NCI-H446 (cell line): ENCODE measurements at places on chromosomes 4 and X.
A peak's percentile ranks its signal among the peaks of the same experiment; 100 is the strongest.

GRCh38 chr4:20813700-20814099 lies 113.4 kb downstream of the PACRGL start:
- DNase-seq, result no peak

GRCh38 chr4:168321006-168321405 lies 2.5 kb upstream of the DDX60 start:
- DNase-seq, result no peak

GRCh38 chrX:107718156-107718621 lies 57.4 kb downstream of the TSC22D3 start:
- peak; percentile 37 for DNase-seq

DNA sequence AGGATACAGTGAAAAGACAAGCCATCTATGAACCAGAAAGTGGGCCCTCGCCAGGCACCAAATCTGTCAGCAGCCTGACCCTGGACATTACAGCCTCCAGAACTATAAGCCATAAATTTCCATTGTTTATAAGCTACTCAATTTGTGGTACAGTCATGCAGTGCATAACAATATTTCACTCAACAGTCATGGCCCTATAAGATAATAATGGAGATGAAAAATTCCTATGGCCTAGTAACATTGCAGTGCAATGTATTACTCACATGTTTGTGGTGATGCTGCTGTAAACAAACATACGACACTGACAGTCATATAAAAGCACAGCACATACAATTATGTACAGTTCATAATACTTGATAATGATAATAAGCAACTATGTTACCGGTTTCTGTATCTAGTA lies 17.1 kb upstream of the TLR1 start:
- DNase-seq, result no peak

- no peak for DNase-seq
These were observed 29.1 kb downstream of the ZNF185 start for GRCh38 chrX:152926923-152927322.

DNA sequence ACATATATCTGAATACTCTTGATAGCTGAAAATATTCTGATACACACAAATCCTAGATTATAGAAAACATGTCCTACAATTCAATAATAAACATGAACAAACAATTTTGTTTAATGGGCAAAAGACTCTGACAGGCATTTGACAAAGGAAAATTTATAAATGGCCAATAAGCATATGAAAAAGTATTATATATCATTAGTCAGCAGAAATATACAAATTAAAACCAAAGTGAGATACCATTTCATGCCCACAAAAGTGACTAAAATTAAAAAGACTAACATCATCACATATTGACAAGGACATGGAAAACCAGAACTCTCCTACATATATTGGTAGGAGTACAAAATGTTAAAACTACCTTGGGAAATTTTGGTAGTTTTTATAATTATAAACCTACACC lies 2.7 kb upstream of the MAPK10 start:
- no peak for DNase-seq

DNA sequence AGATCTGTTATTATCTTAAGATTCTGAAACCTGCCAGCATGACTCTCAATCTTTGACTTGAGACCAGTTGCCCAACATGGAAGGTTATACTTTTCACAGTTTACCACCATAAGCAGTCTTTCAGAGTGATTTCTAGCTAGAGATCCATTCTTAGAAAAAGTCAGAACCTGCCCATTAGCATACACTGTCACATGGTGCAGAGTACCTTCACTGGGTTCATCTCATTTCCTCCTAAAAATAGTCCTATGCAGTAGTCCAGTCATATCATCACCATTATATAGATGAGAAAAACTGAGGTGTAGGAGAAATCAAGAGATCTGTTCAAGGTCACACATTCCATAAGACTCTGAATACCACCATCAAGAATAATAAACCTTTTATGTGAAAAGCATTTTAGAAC lies 153.6 kb downstream of the AR start:
- DNase-seq, result no peak

DNA sequence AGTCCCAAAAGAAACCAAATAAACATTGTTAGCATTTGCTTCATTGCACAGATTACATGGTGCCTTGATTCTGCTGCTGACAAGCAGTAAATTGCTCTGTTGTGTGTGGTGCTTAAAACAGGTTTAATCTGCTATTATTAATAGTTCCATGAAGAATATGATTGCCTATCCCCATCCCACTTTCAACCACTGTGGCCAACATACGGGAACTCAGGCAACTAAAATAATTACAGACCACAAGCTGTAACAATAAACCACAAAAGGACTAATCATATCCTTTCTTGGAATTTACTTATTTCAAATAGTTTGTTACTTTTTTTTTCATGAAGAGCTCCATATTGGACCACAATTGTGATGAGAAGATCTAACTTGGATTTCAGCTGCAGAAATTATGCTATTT lies 131.5 kb downstream of the PACRGL start:
- DNase-seq, result no peak

GRCh38 chr4:138405934-138406567 lies 163.9 kb upstream of the SLC7A11 start:
- DNase-seq, result no peak

DNA sequence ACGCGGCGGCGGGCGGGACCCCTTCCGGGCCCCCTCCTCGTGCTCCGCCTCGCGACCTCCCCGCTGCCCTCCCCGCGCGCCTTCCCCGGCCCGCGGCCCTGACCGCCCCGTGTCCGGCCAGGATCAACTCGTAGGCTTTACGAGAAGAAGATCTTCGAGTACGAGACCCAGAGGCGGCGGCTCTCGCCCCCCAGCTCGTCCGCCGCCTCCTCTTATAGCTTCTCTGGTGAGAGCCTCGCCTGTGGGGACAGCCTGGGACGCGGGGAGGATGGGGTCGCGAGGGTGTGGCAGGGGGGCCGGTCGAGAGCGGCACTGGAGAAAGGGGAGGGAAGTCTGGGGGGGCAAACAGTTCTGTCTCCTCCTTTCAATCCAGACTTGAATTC lies 465 bp downstream of the EMD start:
- DNase-seq, result no peak

- no peak for DNase-seq
These were observed 4.1 kb downstream of the CBLL2 start for GRCh38 chrX:22276781-22277180.

GRCh38 chrX:142040906-142041305 lies 137.2 kb downstream of the MAGEC1 start:
- DNase-seq, result no peak

- DNase-seq, result no peak
These were observed 67.8 kb downstream of the FAM133A start for GRCh38 chrX:93741811-93742210.

- no peak for DNase-seq
These were observed 59.9 kb upstream of the TXK start for GRCh38 chr4:48193921-48194468.

GRCh38 chr4:55175779-55176231 lies 50.4 kb upstream of the KDR start:
- DNase-seq, result no peak

DNA sequence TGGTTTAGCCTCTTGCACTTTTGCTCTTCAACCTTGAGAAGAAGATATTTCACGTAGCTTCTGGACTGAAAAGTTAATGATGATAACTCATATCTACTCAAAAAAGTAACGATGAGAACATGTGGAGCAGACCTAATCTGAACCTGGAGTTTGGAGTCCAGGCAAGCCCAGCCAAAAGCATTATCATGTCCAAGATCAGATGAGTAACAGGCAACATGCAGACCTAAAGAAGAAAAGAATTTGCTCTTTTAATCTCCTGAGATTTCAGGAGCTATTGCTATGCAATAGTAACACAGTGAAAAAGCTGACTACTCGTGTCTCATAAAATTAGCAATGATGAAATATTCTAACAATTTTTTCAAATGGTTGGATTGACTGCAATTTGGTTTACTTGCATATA lies 21.8 kb upstream of the PPA2 start:
- DNase-seq, result no peak

GRCh38 chr4:150038335-150039076 lies 39.7 kb upstream of the DCLK2 start:
- no peak for DNase-seq

DNA sequence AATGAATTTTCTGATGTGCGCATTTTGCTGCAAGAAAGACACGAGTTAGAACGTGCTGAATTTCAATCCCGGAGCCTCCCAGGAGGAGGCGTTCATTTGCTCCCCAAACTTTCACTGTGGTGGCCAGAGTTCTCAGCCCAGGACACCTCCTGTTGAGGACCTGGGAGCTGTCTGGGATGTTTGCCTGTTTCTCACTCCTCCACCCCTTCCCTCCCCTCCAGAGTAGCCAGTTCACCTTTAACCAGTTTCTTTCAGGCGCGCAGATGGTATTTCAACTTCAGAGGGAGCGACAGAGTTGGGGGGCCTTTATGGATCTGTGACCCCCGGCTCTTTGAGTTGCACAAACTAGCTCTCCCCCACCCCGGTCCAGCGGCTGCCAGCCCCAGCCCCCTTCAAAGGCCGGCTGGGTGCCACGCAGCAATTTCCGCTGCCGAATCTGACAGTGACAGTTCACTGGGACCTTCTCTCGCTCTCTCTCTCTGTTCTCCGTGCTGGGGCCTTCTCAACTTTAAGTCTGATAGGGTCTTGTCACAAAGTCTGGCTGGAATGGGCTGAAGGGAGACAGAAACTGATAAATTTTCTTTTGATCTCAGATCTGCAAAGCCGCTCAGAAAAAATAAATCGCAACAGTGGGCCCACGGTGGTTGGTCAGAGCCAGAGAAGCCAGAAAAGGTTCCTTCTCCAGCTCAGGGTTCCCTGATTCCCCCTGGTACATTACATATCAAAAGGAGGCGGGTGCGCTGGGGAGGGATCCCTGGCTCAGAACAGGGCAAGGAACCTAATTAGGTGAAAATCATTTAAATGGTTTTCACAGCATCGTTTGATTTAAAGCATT lies 100.0 kb upstream of the STX18 start:
- DNase-seq, result no peak

GRCh38 chr4:158938220-158939044 lies 164.4 kb upstream of the RAPGEF2 start:
- peak; percentile 91 for DNase-seq

DNA sequence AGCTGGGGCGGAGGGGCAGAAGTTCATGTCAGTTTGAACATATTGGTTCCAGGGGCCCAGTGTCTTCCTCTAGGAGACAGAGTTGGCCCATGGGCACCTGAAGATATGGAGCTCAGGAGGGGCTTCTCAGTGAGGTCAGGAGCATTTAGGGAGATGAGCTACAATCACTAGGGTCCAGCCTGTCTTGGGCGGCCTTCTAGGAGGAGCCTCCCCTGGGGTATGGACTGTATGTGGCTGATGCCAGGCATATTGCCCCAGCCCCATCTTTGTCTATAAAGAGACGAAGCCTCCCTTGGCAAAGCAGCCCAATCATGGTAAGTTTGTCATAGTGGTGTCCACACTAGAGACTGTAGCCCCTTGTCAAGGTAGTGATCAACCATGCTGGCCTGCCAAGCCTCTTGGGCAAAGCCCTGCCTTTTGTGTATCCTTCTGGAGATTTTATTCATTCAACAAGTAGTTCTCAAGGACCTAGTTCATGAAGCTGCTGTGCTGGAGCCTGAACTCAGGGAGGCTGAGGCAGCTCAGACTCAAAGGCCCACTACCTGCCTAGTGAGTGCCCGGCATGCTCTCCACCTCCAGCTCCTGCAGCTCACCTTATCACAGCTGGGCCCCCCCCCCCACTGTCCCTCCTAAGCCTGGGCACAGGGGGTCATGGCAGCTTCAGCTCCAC lies 5.4 kb upstream of the CNGA2 start:
- no peak for DNase-seq

DNA sequence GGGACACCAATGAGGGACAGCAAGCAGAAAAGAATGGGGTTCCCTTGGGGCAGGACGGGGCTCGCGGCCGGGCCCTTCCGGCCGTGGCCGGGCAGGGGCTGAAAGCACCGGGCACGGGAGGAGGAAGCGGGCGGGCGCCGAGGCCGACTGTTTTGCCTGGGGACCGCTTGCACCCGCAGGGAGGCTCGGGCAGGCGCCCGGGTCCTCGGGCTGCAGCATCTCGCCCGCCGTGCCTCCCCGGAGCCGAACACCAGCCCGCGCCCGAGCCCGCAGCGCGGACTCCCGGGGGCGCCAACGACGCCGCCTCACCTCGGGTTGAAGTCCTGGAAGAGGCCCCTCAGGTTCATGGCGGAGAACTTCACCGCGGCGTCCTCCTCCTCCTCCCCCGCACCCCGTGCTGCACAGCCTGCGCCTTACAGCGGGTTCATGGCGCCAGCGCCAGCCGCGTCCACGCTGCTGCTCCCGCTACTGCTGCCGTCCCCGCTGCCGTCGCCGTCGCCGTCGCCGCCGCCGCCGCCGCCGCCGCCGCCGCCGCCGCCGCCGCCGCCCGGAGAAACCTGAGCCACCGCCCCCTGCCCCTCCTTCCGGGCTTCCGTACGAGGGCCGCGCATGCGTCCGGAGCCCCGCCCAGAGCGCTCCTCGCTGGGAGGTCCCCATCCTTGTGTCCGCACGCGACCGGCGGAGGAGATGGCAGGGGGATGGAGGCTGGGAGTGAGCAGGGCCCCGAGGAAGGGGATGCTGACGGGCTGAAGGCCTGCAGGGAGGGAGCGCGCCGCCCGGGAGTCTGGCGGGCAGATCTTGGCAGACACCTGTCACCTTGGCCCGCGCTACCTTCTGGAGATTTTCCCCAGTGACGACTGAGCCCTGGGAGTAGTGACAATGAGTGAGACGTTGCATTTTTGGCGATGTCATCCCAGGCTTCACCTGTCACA lies at the start of gene TMEM185A:
TMEM185A (minus strand) TSS at position 559 of the 932 bp plus-strand sequence; CDS start at position 347, 212 bp downstream.
- no peak for DNase-seq

DNA sequence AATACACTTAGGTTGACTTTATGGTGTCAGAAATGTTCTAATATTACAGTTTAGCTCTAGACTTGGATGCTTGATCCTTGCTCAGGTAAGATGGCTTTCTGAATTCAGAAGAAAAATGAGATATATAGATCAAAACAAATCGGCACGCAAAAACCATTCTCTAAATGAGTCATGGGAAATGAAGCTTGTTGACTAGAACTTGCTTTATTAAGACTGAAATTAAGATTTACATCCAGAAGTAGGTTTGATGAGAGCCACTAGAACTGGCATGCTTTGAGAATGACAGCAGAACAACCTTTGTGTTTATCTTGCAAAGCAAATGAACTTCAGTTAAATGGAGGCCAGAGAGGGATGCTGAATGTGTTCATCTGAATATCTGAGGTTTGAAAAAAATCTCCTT lies 304.9 kb upstream of the KLF3 start:
- DNase-seq, result no peak

DNA sequence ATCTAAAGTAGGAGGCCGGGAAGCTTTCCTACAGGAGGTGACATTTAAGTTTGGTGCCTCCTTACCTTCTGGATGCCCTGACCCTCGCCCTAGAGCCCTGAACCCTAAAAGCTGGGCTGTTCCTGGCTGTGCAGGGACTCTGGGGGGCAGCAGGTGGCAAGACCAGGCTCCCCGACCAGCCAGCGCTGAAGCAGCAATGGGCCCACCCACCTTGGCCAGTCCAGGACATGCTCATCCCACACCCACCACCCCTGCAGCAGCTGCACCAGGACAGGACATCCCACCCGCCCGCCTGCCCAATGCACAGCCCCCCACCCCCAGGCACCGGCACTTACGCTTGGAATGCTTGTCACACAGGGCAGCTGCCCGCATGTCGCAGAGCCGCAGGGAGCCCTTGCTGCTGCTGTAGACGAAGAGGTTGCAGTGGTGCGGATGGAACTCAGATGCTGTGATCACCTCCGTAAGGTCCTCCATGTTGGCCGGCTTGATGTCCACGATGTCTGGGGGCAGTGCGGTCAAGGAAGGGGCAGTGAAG lies 77.9 kb downstream of the WFS1 start:
- DNase-seq, result no peak

- no peak for DNase-seq
These were observed at the start of gene CD99 for GRCh38 chrX:2690856-2691542. TSS of gene CD99 (plus strand) at chrX:2691295. CDS start at chrX:2691361, 66 bp downstream.
